Right renal pelvis (tissue), 4 donors: ENCODE measurements at places on chromosomes 12 and 14. TPM values are rescaled to one million over a fixed set of nuclear protein-coding genes. Genes with fewer than 3 reads are reported as not detected.

DNA sequence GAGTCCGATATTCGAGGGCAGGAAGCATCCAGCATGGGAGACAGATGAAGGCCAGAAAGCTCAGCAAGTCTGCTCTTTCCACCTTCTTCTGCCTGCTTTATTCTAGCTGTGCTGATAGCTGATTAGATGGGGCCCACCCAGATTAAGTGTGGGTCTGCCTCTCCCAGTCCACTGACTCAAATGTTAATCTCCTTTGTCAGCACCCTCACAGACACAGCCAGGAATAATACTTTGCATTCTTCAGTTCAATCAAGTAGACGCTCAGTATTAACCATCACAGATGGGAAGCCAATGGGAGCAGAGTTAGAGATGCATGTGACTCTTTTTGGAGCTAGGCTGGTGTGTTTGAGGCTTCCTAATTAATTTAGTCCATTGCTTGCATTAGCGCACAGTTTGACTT lies 17.0 kb downstream of the C12orf75 start:
- no peak for DNase-seq

DNA sequence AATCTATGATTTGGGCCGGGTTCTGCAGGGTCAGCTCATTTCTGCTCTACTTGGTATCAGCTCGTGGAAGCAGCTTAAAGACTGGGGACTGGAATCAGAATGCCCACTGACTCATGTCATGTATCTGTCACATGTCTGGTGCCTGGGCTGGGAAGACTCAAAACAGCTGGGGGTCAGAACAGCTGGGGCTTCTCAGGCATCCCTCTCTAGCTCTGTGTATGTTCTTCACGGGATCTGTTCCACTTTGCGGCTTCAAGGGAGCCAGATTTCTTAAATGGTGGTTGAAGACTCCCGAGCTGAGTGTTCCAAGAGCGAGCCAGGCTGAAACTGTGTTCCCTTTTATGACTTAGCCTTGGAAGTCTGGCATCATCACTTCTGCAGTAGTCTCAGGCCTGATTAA lies 11.9 kb downstream of the AEBP2 start:
- DNase-seq = no peak

The CCDC88C gene
- 34.6 TPM for polyA plus RNA-seq

The CFAP54 gene
- 2.4 TPM for polyA plus RNA-seq

DNA sequence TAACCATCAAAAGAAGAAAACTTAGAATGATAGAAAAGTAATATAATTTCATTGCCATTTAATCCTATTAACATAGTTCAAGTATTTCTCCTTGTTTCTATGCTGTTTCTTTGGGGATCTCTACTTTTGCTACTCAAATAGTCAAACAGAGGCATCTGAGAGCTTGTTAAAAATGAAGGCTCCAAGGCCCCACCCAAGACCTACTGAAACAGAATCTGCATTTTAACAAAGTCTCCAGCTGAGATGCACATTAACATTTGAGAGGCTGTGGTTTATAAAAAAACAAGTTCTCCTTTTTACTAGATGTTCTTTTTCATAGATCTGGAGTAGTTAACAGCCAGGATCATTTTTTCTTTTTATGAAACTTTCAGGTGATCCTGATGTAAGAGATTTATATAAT lies 31.8 kb downstream of the PPFIA2 start:
- DNase-seq = no peak

DNA sequence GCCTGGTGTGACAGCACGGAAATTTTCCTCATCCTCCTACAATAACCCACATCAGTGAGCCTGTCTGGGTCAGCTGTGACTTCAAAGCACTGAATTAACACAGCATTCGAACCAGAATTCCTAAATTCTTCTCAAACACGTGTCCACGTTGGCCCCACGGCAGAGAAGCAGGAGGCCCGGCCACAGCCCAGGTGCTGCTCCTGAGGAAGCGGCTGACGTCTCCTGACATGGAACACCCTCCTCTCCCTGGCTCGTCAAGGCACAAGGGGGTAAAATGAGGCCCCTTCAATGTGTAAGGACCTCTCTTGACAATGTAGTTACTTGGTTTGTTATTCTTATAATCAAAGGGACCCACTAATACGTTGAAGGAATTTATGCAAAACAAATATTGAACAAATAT lies 156.3 kb upstream of the GSC start:
- DNase-seq = no peak

DNA sequence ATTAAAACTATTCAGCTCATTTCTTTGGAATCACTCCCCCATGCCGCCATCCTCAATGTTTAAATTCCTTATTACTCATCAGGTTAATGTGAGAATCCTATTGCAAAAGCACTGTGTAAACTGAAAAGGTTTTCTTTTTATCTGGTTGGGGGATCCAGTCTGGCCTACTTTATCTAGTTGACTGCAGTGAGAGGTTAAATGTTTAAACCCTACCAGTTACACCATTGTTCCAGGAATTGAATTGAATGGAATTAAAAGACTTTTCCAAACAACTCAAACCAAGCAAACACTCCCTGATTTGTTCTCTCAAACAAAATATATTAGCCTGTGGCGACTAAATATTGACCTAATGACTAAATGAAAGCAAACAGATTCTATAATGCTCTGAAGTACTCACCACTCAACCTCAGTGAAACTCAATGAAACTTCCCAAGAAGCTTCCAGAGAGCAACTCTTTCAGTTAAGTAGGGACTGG lies 100.5 kb downstream of the VEZT start:
- no peak for DNase-seq

- DNase-seq = no peak
Observed at GRCh38 chr12:77189901-77190416, 124.6 kb upstream of the E2F7 start.

The UNC79 gene
- polyA plus RNA-seq = 0.99 TPM

GRCh38 chr12:67759829-67760228 lies 111.3 kb downstream of the DYRK2 start:
- DNase-seq = no peak

- no peak for DNase-seq
Observed at GRCh38 chr12:64171715-64172114, 50.4 kb downstream of the KICS2 start.

The TMEM119 gene
- 25.5 TPM for polyA plus RNA-seq

DNA sequence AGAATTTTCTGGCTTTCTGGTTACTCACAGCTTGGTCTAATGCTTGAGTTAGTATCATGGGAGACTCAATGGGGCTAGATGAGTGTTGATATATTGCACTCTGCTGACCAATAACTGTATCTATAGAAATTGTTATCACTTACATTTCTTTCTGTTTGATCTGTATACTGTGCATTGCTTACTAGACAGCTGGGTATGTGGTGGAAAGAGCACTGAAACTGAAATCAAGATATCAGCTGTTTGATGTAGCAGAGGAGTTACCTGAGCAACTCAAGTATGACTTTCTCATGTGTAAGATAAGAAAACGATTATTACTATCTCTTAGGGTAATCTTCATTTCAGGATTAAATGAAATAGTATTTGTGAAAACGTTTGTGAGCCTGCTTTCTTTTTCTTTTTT lies 183.0 kb downstream of the SLC15A5 start:
- no peak for DNase-seq
